ENCODE measurements at places on chromosomes 1 and 21. TPM values are rescaled to one million over a fixed set of nuclear protein-coding genes. Genes with fewer than 3 reads are reported as not detected.

- DNase-seq, result no peak
These were observed 456.7 kb downstream of the LMO4 start for GRCh38 chr1:87785386-87785785.

- no peak for DNase-seq
These were observed 590.1 kb downstream of the LTN1 start for GRCh38 chr21:28402616-28402989.

GRCh38 chr1:231665101-231665500 is 38.5 kb downstream of the DISC1 start:
- DNase-seq, result no peak

- peak; percentile 90 for DNase-seq
These were observed at the start of gene BACH1 for GRCh38 chr21:29298348-29299045. TSS of gene BACH1 (plus strand) at chr21:29298922. CDS start at chr21:29321281, 22,359 bp downstream.

DNA sequence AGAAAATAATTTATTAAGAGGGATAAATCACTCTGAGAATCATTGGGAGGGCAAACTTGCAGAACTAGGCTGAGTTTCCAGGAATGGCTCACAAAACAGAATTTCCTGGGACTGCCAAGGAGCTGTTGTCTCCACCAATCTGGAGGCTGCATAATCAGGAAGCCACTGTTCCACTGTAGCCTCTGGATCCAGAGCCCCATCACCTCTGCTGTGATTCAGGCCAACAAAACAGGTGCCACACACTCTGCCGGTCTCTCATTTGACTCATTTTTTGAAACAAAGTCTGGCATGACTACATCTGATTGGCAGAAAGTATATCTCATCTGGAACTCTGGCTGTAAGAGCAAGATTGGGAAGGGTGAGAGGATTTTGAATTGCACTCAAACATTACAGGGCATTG is 178.9 kb upstream of the C1orf105 start:
- DNase-seq, result no peak

Gene SPRR2D
- total RNA-seq, result not detected

Gene CEP85
- 13.0 TPM for total RNA-seq

Gene SSBP3
- 162 TPM for total RNA-seq

Gene SYNC
- not detected for total RNA-seq

Gene CCSAP
- total RNA-seq, result 14.0 TPM

Gene C4BPB
- total RNA-seq, result not detected

DNA sequence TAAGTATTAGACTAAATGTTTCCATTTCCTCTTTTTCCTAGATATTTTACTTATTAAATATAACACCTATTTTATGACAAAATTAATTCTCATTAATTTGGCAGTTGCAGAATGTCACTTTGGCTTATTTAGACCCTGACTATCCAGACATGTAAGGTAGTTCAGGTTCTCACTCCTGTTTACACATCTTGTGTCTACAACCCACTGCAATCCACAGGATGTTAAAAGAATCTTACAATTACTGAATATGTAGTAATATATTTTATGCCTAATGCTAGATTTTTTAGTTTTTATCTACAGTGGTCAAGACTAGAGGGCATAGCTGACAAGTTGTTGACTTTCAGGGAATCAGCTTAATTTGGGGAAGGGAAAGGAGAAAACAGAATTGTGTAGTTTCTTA is 346.7 kb downstream of the USP25 start:
- no peak for DNase-seq

Gene S100B
- 4.0 TPM for total RNA-seq

DNA sequence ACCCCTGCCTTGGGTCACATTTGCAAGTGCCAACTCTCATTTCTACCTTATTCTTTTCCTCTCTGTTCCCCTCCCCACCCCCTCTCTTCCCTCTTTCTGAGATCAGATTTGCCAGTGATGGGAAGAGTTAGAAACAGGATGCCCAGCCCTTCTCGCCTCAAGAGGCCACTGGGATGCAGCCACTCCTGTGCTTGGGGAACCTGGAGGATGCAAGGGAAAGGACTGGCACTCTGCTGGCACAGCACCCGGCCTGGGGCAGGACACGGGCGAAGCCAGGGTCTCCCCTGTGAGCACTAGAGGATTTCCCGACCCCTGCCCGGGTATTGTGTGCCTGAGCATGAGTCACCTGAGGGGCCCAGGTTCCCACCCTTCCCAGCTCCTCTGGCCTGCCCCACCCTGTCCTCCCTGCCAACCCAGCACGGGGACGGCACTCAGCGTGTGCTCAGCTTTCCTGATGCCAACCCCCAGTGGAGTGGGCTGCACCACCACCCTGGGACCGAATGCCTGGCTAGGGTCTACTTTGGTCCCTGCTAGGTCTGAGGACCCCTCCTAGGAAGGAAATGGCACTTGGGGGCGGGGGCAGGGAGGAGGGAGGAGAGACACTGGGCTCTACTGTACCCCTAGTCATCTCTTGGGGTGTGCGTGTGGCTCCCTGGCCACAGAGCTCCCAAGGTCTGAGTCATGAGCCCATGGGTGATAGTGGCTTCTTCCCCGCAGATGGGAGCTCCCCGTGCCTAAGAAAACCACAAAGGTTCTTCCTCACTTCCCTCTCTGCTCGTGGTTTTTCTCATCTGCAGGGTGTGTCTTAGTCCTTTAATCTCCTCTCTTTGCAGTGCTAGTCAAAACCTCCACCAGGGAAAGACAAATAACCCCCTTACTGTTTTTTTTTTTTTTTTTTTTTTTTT is 12.4 kb downstream of the LMNA start:
- DNase-seq, result peak; percentile 93

DNA sequence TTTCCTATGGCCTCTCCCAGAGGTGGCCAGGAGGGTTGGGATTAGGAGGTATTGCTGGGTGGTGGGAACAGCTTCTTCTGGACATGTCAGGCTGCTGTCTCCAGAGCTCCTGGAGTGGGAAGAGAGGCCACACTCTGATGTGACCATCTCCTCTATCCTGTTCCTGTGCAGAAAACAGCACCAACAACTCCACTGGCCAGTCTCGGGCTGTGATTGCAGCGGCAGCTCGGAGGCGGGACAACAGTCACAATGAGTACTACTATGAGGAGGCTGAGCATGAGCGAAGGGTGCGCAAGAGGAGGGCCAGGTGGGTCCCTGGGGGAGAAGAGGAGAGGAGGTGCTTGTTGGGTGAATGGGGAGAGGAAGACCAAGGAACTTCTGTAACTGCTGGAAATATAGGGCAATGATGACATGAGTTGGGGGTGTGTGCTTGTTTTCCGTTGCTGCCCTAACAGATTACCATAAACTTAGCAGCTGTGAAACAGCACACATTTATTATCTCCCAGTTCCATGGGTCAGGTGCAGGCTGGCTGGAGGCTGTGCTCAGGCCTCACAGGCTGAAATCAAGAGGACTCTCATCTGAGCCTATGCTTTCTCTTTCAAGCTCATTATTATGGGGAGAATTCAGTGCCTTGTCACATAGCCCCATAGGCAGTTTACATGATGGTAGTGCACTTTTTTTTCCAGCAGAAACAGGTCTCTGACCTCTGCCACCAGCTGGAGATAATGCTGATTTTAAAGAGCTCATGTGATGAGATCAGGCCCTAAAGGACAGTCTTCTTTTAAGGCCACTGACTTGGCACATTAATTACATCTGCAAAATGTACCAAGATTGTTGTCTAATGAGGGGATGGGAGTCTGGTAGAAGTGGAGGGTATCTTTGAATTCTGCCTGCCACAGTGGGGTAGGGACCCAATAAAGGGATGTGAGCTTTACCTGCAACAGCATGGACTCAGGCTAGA is 20.8 kb downstream of the VANGL2 start:
- no peak for DNase-seq

GRCh38 chr1:223794136-223794880 is 51.4 kb downstream of the TP53BP2 start:
- no peak for DNase-seq

- DNase-seq, result no peak
These were observed 16.7 kb downstream of the SOAT1 start for GRCh38 chr1:179310291-179310690.

DNA sequence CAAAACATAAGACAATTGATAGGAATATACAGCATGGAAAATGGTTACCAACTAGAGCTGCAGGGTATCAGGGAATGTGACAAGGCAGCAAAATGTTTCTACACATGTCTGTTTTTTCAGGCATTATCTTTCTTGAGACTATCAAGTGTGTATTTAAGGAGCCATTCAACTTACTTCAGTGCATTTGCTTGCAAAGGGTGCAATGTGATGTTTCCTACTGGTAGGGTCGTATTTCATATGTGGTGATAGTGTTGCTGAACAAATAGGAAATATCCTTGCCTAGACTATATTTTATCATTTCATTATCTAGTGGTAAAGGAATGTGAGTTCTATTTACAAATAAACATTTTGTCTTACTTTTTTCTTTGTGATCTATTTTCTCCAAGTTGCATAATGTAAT is 42.4 kb downstream of the PTPRC start:
- peak; percentile 67 for DNase-seq

DNA sequence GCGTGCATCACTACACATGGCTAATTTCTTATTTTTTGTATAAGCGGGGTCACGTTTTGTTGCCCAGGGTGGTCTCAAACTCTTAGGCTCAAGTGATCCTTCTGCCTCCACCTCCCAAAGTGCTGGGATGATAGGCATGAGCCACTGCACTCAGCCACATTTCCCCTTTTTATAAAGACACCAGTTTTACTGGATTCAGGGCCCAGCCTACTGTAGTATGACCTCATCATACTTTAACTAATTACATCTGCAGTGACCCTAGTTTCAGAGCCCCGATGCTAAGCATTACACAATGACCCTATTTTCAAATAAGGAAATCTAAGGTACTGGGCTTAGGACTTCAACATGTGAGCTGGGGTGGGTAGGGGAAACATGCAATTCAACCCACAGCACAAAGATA is 31.8 kb upstream of the ENAH start:
- no peak for DNase-seq

DNA sequence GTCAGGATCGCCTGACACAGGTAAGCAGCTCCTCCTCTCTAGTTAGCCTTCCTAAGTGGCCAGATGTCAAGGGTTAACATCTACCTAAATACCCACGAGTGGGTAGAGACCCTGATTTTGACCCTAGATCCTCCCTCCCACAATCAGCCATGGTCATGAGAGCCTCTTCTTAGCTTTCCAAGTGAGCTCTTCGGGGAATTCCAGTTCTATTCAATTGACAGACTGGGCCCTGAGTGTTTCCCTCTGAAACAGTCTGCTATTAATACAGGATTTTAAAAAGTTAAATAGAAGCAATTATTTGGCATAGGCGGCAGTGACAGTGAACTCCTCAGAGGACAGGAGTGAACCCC is 28.1 kb downstream of the C2CD2 start:
- peak; percentile 36 for DNase-seq

DNA sequence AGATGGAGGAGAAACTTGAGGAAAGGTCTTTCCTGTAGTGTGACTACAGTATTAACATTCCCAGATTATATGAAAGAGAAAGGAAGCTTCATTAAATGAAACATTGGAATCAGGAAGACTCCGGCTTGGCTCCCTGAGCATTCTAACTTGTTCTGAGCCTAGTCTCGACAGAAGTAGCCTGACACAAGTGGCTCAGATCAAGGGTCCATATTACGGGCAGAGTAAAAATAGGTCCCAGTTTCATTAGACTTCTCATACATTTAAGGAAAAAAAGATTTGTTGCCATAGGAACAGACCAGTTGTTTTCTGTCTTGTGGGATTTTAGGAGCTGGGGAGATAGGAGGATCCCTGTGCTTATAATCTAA is 12.8 kb downstream of the SMAP2 start:
- DNase-seq, result peak; percentile 56

DNA sequence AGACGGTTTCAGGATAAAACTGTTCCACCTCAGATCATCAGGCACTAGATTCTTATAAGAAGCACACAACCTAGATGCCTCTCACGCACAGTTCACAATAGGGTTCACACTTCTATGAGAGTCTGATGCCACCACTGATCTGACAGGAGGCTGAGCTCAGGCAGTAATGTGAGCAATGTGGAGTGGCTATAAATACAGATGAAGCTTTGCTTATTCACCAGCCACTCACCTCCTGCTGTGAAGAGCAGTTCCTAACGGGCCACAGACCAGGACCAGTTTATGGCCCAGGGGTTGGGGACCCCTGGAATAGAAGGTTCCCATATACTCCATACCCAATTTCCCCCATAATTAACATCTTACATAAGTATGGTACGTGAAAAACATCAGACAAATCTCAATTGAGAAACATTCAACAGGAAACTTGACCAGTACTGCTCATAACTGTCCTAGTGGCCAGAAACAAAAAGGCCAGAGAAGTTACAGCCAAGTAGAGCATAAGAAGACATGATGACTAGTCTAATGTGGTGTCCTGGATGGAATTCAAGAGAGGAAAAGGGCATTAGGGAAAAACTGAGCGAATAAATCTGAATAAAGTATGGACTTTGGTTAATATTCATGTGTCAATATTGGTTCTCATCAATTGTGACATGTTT is 24.7 kb upstream of the IGSF5 start:
- DNase-seq, result no peak

Gene NBPF6
- total RNA-seq, result not detected

Gene SHISA4
- not detected for total RNA-seq

All from natural killer cell (primary cell).